ENCODE measurements at places on chromosomes 5 and 9.

GRCh38 chr5:113513384-113514288 lies at the start of gene YTHDC2:
Gene YTHDC2, plus strand, starts transcription at chr5:113513694. Its CDS starts 202 bp downstream, at chr5:113513896.
- peak; percentile 78 for DNase-seq

DNA sequence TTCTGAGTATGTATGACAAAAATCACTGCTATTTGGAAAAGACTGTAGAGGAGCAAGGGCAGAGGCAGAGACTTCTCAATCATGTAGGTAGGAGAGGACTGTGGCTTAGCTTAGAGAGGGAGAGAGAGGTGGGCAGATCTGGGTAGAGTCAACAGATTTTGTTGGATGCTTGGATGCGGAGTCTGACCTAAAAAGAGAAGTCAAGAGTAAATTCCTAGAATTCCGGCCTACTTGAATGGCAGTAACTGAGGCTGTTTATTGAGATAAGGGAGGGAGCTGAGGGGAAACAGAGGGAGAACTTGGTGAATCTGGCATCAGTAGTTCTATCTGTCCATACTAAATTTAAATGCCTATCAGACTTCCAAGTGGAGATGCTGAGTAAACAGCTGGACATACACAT lies 2.4 kb downstream of the TICAM2 start:
- no peak for DNase-seq

DNA sequence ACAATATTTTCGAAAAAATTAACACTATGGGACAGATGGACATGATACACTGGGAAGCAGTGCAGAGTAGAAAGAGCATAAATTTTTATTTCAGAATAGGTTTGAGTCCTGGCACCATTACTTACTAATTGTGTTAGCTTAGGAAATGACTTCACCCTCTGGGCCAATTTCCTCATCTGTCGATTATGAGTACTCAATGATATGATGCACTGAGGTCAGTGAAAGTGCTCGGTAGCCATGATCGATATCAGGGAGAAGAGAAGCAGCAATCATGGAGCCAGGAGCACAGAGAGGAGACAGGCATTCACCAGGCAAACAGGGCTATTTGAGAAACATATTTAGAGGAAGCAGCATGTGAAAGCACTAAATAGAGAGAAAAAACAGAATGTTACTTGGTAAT lies 29.4 kb downstream of the NR6A1 start:
- no peak for DNase-seq

GRCh38 chr5:53253421-53253871 lies 143.9 kb upstream of the MOCS2 start:
- DNase-seq: no peak

- no peak for DNase-seq
Measured at GRCh38 chr5:6472792-6473191, 24.1 kb downstream of the UBE2QL1 start.

- DNase-seq: no peak
Measured at GRCh38 chr5:123046222-123046621, 9.7 kb upstream of the PPIC start.

GRCh38 chr5:9869616-9870288 lies 239.6 kb upstream of the TAS2R1 start:
- no peak for DNase-seq

DNA sequence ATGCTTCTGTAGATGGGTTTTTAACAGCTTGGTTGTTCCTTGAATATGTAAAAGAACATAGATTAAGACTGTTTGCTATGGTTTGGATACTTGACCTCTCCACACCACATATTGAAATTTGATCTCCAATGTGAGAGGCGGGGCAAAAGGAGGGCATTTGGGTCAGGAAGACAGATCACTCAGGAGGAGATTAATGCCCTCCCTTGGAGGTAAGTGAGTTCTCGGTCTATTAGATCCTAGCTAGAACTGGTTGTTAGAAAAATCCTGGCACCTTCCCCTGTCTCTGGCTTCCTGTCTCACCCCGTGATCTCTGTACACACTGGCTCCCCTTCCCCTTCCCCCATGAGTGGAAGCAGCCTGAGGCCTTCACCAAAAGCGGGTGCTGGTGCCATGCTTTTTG lies 281.1 kb upstream of the ANKRD55 start:
- DNase-seq: no peak

DNA sequence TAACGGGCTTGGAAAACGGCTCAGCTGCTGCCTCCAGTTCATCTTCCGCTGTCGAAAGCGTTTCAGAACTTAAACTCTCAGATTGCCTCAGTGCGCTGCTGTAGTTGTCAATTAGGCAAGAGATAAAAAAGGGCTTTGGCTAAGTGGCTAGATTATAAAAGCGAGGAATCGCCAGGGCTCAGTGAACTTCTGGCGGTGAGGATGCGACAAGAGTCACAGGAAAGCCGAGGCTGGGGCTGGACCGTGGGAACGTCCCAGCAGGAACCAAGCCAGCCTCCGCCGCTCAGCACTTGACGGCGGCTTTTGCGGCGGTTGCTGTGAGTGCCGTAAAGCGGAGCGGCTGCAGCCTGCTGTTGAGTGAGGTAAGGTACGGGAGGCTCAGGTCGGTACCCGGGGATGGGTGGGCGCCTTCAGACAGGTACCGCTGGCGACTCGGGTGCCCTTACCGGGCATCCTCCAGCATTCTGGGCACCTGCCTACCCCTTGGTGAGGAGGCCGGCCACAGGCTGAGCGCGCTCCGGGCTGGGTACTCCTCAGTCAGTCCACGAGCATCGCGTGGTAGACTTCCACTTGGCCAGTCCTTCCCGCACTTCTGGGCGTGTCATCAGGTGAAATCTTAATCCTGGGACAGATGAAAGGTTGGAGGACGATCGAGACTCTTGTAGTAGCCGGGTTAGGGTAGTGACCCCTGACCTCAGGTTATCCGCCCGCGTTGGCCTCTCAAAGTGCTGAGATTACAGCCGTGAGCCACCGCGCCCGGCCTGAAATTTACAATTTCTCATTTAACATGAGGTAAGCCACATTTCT lies at the start of gene FKTN:
Gene FKTN, plus strand, starts transcription at position 328 of the 807 bp plus-strand sequence. CDS start 16,902 bp downstream, outside the sequence.
- DNase-seq: peak; percentile 82

- no peak for DNase-seq
Measured at GRCh38 chr9:127142931-127143464, 20.6 kb upstream of the ANGPTL2 start.

GRCh38 chr9:15287309-15287708 lies 19.7 kb downstream of the TTC39B start:
- DNase-seq: no peak

GRCh38 chr5:132877466-132877865 lies 4.0 kb downstream of the LEAP2 start:
- no peak for DNase-seq

- DNase-seq: no peak
Measured at GRCh38 chr9:117224695-117225094, 190.2 kb downstream of the ASTN2 start.

GRCh38 chr5:56414066-56414465 lies 180.9 kb upstream of the ANKRD55 start:
- no peak for DNase-seq

DNA sequence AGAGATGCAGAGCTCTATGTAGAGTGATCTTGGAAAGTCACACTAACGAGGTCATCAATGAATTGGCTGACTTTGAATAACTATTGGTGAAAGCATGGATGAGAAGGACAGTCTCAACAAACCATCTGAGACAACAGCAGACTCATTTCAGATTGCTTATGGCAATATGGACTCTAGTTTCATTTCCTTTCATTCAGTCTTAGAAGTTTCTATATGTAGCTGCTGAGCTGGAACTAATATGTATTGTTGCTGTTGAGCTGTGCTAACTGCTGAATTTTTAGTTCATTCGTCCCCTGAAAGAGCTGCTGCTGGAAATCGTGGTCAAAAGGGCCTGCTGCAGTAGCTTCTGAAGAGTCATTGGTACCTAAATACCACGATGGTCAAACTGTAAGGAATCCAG lies 31.3 kb downstream of the TNFSF15 start:
- DNase-seq: no peak

GRCh38 chr5:153885141-153885540 lies 153.6 kb downstream of the FAM114A2 start:
- no peak for DNase-seq

DNA sequence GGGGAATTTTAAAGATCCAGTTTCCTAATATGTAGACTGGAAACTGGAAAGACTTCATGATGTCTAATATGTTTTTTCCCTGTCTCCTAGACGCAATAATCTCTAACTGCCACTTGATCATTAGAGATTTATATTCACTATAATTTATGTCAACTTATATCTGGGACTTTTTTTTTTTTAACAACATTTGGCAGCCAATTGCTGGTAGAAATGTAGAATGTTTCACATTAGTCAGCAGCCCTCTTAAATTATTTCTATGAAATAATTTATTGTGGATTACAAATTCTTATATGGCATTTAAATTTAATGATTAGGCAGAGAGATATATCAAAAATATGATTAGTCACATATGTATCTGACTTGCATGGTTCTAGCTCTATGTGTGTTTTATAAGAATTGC lies 48.2 kb downstream of the TMEM174 start:
- no peak for DNase-seq

DNA sequence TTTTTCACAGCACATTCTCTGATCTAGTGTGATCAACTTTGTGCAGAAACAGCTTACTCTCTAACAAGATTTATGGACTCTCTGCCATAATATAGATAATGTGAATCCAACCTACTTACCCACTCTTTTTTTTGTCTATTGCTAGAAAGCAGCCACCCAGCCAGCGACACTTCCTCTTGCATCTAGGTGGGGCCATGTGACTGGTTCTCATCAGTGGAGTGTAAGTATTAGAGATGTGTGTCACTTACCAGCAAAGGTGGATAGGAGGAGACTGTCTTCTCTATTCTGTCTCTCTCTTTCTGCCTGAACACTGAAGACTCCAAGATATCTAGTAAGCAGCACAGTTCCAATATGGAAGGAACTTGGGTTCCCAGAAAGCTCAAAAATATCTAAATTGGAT lies 174.8 kb downstream of the MCTP1 start:
- no peak for DNase-seq

GRCh38 chr5:104385906-104386305 lies 823.3 kb upstream of the NUDT12 start:
- DNase-seq: no peak

DNA sequence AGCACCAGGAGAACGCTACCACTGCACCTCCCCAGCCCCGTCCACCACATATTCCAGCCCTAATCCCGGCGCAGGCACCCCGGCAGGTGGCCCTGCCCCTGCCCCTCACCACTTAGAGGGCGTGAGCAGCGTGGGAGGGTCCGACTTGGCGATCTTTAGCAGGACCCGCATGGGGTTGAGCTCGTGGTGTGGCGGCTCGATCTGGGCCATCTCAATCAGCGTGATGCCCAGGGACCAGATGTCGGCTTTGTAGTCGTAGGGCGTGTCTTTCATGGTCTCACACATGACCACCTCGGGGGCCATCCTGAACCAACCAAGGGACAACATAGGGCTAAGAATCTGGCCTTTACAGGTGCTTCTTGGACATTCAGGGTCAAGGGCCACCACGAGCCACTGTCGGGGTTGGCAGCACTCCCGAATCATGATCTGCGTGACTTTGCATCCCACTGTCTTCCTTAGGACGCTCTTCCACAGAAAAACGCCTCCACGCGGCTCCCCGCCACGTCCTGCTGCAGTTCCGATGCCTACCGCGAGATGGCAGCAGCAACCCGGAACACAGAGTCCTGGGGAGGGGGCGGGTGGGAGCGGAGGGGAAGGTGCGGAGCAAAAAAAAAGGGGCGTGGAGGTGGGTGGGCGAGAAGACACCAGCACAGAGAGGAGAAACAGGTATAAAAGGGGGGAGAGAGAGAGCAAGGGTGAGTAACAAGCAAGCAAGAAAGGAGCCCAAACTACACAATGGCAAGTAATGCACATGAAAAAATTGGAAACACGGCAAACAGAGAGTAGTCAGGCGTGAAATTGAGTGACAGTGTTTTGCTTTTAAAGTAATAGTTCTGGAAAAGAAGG lies 81.3 kb downstream of the STK10 start:
- peak; percentile 31 for DNase-seq

GRCh38 chr5:173864126-173865050 lies 23.8 kb upstream of the CPEB4 start:
- no peak for DNase-seq

DNA sequence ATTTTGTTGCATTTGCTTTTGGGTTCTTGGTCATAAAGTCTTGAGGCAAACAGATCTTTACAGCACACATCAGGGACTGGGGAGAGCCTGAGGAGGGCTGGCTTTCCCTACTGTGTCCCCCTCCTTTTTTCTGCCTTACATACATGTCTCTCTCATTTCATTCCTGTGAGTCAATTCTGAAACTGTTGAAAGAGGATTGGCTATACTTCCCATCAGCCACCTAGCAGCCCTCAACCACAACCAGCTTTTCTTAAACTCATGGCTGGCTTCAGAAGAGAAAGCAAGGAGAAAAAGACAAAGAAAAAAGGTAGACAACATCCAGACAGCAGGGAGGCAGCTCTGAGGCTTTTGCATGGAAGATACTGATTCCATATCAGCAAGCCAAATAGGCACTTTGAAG lies 374.8 kb upstream of the KIF2A start:
- no peak for DNase-seq

GRCh38 chr9:70463877-70464276 lies 49.4 kb upstream of the KLF9 start:
- DNase-seq: no peak

GRCh38 chr5:180641566-180641900 lies 7.9 kb downstream of the FLT4 start:
- no peak for DNase-seq

- no peak for DNase-seq
Measured at GRCh38 chr5:126847456-126847820, 70.5 kb downstream of the LMNB1 start.

- DNase-seq: no peak
Measured at GRCh38 chr5:180599981-180600553, 8.8 kb upstream of the SCGB3A1 start.

- no peak for DNase-seq
Measured at GRCh38 chr5:37971483-37972024, 131.7 kb upstream of the GDNF start.

DNA sequence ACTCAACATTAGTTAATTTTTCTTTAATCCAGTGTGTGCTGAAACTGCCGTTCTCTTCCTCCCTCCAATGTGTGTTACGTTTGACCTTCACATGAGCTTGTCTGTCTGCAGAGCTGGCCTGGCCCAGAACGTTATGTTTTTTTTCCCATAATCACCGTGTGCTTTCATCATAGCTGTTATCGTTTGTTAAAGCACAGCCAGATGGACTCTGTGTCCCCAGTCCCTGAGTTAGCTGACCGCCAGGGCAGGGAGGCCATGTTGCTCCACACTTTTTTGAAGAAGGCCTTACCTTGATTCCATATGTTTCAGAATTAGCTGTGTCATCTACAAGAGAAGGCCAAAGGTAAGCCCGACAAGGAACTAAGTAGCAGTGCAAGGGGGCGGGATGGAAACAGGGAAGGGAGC lies 55.7 kb downstream of the HSD17B3 start:
- DNase-seq: no peak

Measured in stimulated activated CD4-positive, alpha-beta T cell treated with anti-CD3 and anti-CD28 coated beads, Interleukin-12 subunit alpha, Interleukin-12 subunit beta, amount 100 ng/mL, for 24 hours (primary cell).